ENCODE measurements at places on chromosomes 16 and 17. TPM values are rescaled to one million over a fixed set of nuclear protein-coding genes. Genes with fewer than 3 reads are reported as not detected.

ACBD4 gene
- total RNA-seq: 10.4 TPM

HCRT gene
- total RNA-seq: not detected

ALOXE3 gene
- total RNA-seq: 0.17 TPM

HSD3B7 gene
- 14.7 TPM for total RNA-seq

EPX gene
- 0.11 TPM for total RNA-seq

TMEM114 gene
- 0.79 TPM for total RNA-seq

TEX14 gene
- 0.33 TPM for total RNA-seq

BEAN1 gene
- total RNA-seq: 5.7 TPM

EPOP gene
- 0.50 TPM for total RNA-seq

PYDC1 gene
- not detected for total RNA-seq

MT1H gene
- not detected for total RNA-seq

PABPN1L gene
- total RNA-seq: not detected

JPH3 gene
- 12.6 TPM for total RNA-seq

PRDM7 gene
- not detected for total RNA-seq

STX1B gene
- total RNA-seq: 16.0 TPM

SOCS3 gene
- 70.3 TPM for total RNA-seq

SLC5A11 gene
- total RNA-seq: not detected

CES5A gene
- total RNA-seq: 0.11 TPM

CCL4L2 gene
- total RNA-seq: 10.4 TPM

ADPRM gene
- 13.9 TPM for total RNA-seq

GRIN2A gene
- total RNA-seq: 11.2 TPM

HOXB8 gene
- 110 TPM for total RNA-seq

KRTAP4-3 gene
- total RNA-seq: not detected

TM4SF5 gene
- total RNA-seq: not detected

AHSP gene
- total RNA-seq: 114 TPM

C1QTNF1 gene
- 15.5 TPM for total RNA-seq

RHBDL1 gene
- total RNA-seq: 4.1 TPM

STARD3 gene
- 17.2 TPM for total RNA-seq

TERB1 gene
- 0.10 TPM for total RNA-seq

METTL2A gene
- 36.0 TPM for total RNA-seq
